ENCODE measurements at places on chromosomes 7 and 10.

GRCh38 chr10:49678827-49679479, 498 bp upstream of the C10orf53 start:
- DNase-seq: no peak

DNA sequence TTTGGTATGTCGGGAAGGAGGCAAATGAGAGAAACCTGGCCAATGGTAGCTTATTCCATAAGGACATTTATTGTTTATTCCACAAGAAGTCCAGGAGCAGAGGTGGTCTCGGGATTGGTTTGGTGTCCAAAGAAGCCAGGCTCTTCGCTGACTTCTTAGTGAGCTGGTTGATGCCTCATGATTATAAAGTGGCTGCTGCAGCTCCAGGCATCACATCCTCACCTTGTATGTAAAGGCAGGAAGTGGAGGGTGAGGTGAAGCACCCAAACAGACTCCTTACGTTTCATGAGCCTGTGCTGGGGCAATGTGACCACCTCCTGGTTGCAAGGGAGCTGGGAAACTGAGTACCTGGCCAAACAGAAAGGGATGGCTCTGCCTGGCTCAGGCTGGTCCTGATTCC, 92.4 kb downstream of the MYL10 start:
- DNase-seq: no peak

GRCh38 chr10:20059084-20059835, 243.0 kb downstream of the PLXDC2 start:
- no peak for DNase-seq

- DNase-seq: no peak
Observed at GRCh38 chr7:106462365-106462859, 177.6 kb upstream of the NAMPT start.

DNA sequence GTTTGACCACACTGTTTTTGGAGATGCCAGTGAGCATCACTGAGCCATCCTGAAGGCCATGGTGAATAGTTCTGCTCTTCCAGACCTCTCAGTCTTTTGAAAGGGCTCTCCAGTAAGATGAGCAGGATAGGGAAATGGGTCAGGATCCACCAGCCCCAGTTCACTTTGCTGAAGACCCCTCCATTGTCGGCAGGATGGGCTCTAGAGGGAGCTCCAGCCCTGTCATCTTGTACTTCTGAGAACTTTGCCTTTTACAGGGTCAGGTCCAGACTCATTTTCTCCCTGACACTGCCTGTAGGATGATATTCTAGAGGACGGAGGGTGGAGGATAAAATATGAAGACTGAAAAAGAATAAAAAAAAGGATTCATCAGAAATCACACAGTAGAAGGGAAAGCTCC, 13.1 kb downstream of the LHFPL3 start:
- no peak for DNase-seq

- DNase-seq: no peak
Observed at GRCh38 chr7:125606671-125607070, 677.0 kb upstream of the POT1 start.

DNA sequence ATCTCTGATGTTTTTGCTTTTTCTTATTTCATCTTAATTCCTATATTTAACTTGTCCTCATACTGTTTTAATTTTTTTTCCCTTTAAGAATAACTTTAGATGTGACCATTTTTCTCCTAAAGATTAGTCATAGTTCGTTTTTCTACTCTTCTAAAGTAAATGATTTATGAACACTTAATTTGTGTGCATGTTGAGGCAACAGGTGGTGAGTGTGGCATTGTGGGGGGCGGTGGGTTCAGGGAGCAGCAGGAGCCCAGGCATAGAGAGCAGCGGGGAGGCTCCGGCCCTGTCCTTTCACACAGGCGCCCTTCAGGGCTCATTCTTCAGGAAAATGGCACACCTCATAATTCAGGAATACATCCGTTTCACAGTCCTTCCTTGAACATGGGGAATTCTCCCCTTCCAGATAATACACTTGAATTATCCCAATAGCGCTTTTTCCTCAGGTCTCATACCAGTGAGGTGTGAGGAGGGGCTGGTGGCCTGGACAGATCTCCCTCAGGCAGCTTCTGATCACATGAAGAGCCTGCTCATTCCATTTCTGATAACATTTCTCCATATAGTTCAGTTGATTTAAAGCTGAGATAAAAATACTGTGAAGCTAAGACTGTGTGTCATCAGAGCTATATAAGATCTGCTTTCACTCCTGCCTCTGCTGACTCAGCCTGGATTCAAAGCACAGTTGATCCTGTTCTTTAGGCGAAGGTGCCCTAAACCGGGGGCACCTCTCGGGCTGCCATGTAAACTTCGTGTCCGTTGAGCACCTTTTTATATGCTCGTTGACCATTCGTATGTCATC, 40.2 kb downstream of the CUL1 start:
- no peak for DNase-seq

- peak; percentile 76 for DNase-seq
Observed at GRCh38 chr7:36084485-36085091, 68.5 kb upstream of the EEPD1 start.

All from psoas muscle (tissue), 8 donors.